ENCODE measurements at places on chromosomes 2 and 18.

GRCh38 chr2:74233648-74234047, 35.2 kb downstream of the MTHFD2 start:
- DNase-seq, result no peak

- DNase-seq, result no peak
Measured at GRCh38 chr2:84969511-84970209, 1.3 kb upstream of the KCMF1 start.

- no peak for DNase-seq
Measured at GRCh38 chr2:111046670-111047069, 74.0 kb upstream of the BCL2L11 start.

- no peak for DNase-seq
Measured at GRCh38 chr2:107337209-107337898, 451.4 kb upstream of the ST6GAL2 start.

- no peak for DNase-seq
Measured at GRCh38 chr18:55320424-55321264, 267.3 kb downstream of the TCF4 start.

GRCh38 chr2:54599326-54599710, 124.1 kb upstream of the EML6 start:
- DNase-seq, result no peak

GRCh38 chr2:30361751-30362394, 85.2 kb upstream of the LCLAT1 start:
- DNase-seq, result no peak

DNA sequence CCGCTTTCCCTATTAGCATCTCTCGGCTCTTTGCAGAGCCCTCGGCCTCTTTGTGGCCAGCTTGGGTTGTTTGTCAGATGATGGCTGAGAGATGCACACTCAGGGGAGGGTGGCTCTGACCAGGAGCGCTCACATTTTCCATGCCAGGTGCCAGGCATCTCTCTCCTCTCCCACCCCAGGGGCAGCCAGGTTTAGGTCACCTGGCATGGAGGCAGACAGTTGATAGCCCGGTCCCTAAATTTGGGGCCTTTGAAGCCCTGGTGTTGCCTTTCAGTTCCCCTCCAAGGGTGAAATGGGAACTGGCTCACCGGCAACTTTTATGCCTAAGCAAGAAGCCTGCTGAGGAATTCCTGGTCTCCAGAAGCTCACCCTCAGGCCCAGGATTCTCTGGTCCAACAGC, 19.1 kb downstream of the LBH start:
- no peak for DNase-seq

- DNase-seq, result no peak
Measured at GRCh38 chr2:26395394-26395793, 6.3 kb upstream of the DRC1 start.

DNA sequence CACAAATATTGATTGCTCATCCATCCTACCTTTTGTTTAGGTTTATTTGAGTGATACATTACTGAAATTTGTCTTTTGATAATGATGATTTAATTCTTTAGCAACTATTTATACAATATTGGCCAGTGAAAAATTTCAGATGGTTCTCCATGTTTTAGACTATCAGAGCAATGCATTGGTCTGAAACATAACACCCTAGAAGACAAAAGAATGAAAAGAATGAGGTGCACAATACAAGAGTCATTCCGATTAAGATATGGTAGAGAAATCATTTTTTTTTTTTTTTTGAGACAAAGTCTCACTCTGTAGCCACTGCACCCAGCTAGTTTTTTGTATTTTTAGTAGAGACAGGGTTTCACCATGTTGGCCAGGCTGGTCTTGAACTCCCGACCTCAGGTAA, 197.4 kb upstream of the FAM98A start:
- no peak for DNase-seq

GRCh38 chr2:9741110-9741509, 102.2 kb upstream of the TAF1B start:
- DNase-seq, result no peak

DNA sequence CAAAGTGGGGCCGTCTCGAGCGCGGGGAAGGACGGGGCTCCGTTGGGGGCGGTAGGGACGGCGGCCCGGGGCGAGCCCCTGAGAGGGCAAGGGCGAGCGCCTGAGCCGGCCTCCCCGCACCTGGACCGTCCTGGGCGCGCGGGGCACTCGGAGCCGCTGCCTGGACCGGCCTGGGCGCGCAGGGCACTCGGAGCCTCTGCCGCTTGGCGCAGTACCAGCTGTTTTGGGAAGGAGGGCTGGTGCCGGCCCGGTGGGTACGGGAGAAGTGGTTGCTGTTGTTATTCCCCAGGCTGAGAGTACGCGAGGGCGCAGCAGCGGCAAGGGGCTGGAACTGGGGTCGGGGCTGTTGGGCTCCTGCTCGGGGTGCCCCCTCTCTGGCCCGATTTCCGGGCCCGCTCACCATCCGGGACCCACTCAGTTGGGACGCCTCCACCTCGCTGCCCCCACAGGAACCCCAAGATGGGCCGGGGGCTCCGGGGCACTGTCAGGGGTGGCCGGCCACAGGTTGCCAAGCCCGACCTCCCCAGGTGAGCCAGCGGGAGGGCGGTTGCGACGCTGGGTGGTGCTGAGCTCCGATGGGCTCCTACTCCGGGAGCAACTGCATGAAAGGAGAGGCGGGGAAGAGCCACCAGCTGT, 579 bp downstream of the ARHGEF4 start:
- DNase-seq, result no peak

All from esophagus squamous epithelium (tissue), 5 donors.